ENCODE measurements at places on chromosomes 2 and 18. TPM values are rescaled to one million over a fixed set of nuclear protein-coding genes. Genes with fewer than 3 reads are reported as not detected.
A peak's percentile ranks its signal among the peaks of the same experiment; 100 is the strongest.

ARHGEF4 gene
- total RNA-seq: 3.7 TPM

UGT1A10 gene
- total RNA-seq: not detected

PRPF40A gene
- total RNA-seq: 113 TPM

SLC38A11 gene
- total RNA-seq: not detected

CHRNG gene
- not detected for total RNA-seq

YWHAQ gene
- total RNA-seq: 191 TPM

BOLL gene
- not detected for total RNA-seq

RESP18 gene
- total RNA-seq: not detected

DNA sequence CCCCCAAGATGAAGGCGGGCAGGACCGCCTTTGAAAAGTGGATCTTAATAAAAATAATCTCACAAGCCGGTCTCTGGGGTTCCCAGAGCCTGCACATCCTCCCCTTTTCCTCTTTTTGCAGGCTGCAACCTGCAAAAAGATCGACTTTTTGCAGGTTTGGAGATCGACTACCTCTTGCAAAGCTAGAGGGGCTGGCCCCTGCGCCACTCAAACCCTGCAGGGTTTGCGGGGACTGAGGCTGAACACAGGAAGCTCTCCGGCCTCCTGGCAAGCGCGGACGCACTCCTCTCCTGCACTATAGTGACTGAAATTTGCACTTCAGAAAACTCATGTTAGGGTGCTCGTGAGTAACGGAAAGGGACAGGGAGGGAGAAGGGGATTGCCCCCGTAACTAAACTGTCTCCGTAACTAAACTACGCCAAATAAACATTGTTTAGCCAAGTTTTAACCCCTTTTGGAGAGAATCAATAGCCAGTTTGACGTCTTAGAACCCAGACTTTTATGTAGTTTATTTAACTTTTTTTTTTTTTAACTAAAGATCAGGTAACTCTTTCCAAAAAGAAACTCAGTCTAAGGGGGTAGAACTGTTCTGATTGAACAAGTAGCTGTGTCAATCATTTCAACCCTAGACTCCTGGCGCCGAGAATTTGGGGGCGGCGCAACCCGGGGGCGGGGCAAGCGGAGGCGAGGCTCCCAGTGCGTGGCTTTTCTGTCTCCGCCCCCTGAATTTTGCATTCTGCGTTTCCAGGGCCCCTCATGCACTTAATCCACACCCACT is 2.5 kb downstream of the IGFBP5 start:
- DNase-seq: peak; percentile 89

- DNase-seq: no peak
These were observed 418.4 kb downstream of the NUP35 start for GRCh38 chr2:183542606-183543005.

- no peak for DNase-seq
These were observed 2.4 kb upstream of the CETN1 start for GRCh38 chr18:577643-578375.

- DNase-seq: no peak
These were observed 165.6 kb upstream of the SERTAD2 start for GRCh38 chr2:64819361-64819760.

DNA sequence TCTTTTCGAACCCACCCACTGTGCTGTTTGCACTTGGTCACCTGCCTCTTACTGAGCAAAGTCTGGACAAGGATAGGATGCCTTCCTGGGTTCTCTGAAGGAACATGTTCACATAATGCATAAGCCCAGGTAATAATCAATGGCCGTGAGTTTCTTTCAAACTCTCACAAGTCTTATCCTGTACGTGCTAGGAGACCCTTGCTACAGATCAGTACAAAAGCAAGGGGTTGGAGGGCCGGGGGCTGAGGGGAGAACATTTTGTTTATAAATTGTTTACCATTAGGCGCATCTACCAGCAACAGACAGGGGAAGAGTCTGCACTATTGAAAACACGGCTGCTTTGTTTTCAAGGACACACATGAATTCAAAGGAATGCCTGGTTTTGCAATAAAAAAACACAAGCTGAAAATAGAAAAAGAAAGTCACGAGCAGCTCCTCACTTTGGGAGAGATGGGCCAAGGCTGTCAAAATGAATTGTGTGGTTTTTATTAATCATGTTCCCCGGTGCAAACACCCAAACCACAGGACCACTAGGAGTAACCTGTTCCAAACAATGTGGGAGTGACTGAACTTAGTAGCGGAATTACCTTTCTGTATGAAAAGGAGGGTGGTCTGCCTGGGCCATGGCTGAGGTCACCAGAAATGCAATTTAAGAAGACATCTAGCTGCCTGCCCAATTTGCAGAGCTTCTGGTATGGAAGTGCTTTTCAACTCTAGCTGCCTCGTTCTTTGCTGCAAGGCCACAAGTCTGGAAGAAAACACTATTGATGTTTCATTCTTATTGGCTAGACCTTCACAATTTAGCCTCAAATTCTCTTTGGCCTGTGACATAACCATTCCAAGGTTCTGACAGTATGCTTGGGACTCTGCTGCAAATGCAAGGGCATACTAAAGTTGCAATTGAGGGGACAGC is 73.5 kb downstream of the CCBE1 start:
- no peak for DNase-seq

DNA sequence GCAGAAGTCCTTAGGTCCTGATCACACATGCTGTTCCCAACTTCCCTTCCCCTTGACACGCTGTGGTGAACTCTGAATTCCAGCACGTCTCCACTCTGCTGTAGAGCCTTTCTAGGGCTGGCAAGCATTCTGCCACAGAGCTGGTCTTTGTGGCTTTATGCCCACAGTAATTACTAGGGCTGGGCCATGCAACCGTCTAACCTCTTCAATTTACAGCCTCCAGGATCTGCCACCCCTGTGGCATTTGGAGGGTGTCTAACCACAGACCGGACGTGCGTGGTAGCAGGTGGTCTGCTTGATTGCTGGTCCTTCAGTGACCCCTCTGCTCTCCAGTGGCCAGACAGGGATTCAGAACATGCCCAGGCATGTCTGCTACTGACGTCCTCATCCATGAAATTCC is 43.1 kb upstream of the TGFA start:
- DNase-seq: no peak

DNA sequence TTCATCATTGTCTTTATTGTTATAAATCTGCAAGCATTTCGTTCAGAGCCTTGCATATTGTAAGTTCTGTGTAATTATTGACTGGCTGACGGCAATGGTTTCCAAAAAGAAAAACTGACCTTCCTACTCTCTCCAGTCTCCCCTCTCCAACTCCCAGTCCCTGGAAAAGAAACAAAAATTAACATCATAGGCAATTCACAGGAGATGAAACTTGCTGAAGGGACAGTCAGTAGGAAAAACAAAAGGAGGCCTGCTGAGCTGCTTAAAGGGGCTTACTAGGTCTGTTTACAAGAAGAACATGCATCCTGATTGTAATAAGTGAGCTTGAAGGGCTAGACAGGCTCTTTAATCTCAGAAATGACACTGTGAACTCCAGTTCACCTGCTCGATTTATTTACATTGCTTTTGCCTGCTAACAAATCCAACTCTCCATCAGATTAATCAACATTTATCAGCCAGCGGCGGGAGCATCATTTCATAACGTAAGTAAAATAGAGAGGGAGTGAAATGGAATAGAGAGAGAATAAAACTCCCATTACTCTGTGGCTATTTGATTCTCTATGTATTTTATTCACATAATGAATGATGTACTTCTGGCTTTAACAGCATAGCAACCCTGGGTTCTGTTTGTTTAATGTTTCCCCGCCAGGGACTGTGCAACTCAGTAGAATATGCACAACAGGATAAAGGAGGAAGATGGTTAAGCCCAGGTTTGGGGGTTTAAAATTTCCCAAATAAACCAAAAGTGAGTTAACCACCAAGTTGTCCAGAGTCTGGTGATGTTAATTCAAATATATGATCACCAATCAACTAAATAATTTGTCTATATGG is 256.7 kb upstream of the SETBP1 start:
- no peak for DNase-seq

GRCh38 chr2:222050981-222051380 is 247.8 kb downstream of the PAX3 start:
- no peak for DNase-seq

- DNase-seq: no peak
These were observed 624.9 kb upstream of the FANCL start for GRCh38 chr2:58866040-58866439.

- no peak for DNase-seq
These were observed 572 bp downstream of the INPP4A start for GRCh38 chr2:98445177-98445682.

GRCh38 chr18:59834267-59834666 is 65.5 kb upstream of the PMAIP1 start:
- DNase-seq: no peak

Data from activated naive CD8-positive, alpha-beta T cell treated with anti-CD3 and anti-CD28 coated beads, Interleukin-2, amount 10 ng/mL, durations not matched to agents 7 days and 5 days (primary cell).